ENCODE measurements at places on chromosomes 3 and 15.

GRCh38 chr15:41861736-41862356 lies 23.2 kb downstream of the PLA2G4B start:
- no peak for DNase-seq

- no peak for DNase-seq
Observed at GRCh38 chr15:66773129-66773873, 71.3 kb downstream of the SMAD6 start.

DNA sequence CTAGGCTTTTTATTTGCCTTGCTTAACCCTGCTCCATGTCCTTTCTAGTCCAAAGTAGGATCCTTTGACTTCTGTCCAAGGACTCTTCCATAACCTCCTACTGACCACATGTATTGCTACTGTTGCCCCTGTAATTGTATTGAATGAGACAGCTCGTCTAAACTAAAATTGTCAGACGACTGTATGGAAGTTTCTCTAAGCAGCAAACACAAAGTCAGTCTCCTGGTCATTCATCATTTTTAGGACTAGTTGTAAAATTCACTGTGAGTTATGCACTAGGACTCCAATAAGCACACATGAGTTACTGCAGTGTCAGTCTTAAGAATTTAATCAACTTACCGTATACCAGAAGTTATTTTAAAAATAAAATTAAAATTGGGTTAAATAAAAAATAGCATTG lies 32.8 kb downstream of the SLTM start:
- no peak for DNase-seq

DNA sequence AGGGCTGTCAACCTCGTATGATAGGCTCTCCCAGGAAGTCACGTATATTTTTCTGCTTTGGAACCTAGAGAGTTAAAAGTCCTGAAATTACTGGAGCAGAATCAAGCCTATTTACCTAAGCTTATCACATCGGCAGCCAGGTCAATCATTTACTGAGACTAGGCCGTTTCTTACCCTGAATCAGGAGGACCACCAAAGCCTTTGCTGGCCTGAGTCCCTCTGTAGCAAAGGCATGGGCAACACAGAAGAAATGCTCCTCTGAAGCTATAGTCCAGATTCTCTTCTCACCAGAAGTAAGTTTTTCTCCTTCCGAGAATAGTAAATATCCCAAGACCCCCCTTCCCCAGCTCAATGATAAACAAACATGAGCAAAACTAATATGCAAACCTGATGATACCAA lies 125.9 kb upstream of the PHLDB2 start:
- DNase-seq = no peak

GRCh38 chr15:43794269-43795037 lies 2.3 kb downstream of the SERF2 start:
- DNase-seq = no peak

DNA sequence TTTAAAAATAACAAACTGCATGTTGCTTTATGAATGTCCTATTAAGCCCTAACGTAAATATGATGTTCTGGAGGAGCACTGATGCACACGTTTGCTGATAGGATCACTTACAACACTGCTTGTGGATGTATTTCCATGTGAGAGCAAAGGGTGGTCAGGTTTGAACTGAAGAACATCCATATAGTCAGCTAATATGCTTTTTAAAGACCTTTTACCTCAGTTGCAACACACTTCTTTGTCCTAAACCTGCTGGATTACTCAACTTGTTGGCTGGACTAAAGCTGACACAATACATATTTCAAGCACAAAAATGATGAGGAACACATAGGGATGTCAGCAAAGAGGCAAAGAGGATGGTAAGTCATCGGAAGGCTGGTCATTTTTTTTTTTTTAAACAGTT lies 186.6 kb downstream of the TIGIT start:
- DNase-seq = no peak

DNA sequence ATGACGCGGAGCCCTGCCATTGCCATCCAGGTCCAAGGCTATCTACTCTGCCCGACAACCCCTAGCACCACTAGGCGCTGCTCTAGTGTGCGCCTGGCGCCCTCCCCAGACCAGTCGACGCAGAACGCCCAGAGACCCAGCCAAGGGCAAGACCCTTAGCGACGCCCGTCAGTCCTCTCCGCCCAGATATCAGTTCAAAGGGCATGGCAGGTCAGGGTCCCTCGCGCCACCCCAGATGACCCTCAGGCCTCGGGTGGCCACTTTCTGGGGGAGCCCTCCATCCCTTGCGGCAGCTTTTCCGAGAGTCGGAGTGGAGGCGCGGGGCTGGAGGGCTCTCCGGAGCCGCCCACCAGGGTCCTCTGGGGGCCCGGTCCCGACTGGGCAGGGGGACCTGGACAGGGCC lies 371 bp upstream of the CLSTN2 start:
- peak; percentile 46 for DNase-seq

GRCh38 chr3:1533763-1534162 lies 440.9 kb downstream of the CNTN6 start:
- no peak for DNase-seq

- DNase-seq = no peak
Observed at GRCh38 chr3:147651107-147651778, 242.1 kb downstream of the ZIC1 start.

- DNase-seq = no peak
Observed at GRCh38 chr3:147756476-147756875, 347.3 kb downstream of the ZIC1 start.

DNA sequence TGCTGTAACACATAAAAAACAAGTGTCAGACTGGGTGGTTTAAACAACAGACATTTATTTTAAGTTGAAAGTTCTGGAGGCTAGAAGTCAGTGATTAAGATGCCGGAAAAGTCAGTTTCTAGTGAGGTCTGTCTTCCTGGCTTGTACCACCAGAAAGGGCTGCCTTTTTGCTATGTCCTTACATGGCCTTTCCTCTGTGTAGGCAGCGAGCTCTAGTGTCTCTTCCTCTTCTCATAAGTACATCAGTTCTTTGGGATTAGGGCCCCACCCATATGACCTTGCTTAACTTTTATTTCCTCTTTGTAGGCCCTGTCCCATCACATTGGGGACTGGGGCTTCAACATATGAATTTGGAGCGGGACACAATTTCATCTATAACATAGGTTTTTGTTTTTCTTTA lies 128.0 kb downstream of the BBX start:
- no peak for DNase-seq

- peak; percentile 49 for DNase-seq
Observed at GRCh38 chr3:169498336-169498735, 165.2 kb downstream of the MECOM start.

- no peak for DNase-seq
Observed at GRCh38 chr3:113136071-113136470, 75.3 kb upstream of the BOC start.

GRCh38 chr15:85800478-85801123 lies 5.9 kb upstream of the KLHL25 start:
- peak; percentile 93 for DNase-seq

DNA sequence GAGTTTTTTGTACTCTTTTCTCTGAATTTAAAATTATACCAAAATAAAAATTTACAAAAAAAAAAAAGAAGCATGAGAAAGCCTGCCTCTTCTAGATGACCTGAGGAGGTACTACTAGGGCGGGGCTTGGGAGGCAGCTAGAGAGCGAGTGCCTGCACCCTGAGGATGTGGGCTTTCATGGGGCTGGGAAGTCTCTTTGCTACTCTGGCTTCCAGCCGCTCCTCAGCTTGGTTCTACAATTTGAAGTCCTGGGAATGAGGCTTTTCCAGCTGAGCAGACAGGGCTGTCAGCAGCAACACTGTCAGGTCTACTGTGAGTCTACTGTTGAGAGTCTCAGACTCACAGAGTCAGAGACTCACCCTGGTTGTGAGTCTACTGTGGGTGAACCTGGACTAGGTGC lies 8.2 kb upstream of the PSTPIP1 start:
- no peak for DNase-seq

- no peak for DNase-seq
Observed at GRCh38 chr3:106707347-106707746, 669.9 kb upstream of the CCDC54 start.

GRCh38 chr3:127698691-127699415 lies 26.1 kb downstream of the ABTB1 start:
- DNase-seq = no peak

DNA sequence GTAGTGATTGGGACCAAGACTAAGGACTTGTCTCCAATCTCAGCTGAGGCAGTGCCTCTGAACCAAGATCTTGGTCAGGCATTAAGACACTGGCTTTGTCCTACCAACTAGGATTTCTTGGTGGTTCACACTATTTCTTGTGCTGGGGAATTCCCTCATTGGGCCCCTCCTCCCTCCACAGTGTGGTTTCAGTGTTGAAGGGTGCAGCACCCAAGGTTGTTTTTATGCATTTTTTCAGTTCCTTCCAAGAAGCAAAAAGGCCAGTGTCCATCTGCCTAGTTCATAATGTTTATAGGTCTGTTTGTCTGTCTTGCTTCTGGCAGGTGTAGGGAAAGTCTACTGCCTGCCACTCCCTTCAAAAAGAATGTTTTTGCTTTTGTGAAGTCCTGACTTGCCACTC lies 10.6 kb upstream of the ITPKA start:
- DNase-seq = no peak

DNA sequence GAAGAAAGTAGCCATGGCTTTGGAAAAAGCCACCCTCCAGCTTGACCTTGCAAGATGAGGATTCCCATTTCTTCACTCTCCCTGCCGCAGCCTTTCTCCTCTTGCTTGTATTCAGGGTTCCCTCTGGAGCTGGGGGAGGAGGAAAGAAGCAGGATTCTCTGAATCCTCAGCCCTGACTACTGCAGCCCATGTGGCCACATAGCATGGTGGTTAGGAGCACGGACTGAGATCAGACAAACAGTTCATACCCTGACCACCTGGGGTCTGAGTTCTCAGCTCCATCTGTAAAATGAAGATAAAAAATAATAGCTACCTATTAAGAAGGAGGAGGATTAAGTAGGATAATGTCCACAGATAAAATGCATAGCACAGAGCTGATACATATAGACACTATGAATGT lies 72.3 kb downstream of the NMD3 start:
- DNase-seq = no peak

DNA sequence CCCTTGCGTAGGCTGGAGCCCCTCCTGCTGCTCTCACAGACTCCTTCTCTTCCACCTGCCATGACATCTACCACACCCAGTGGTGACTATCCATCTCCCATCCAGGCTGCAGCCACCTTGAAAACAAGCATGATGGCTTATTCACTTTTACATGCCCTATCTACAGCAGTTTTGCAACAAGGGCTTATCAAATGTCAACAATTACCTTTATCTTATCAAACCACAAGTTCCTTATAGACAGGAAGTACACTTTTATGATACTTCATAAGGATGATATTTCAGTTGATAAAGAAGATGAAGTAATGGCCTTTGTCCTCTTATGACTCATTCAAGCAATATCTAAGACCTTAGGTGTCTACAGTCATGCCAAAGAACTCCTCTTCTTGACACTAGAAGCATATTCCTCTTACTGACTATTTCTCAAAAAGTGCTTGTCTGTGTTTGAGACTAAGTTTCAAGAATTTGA lies 125.3 kb upstream of the SPRED1 start:
- no peak for DNase-seq

- DNase-seq = no peak
Observed at GRCh38 chr15:67149068-67149772, 83.8 kb downstream of the SMAD3 start.

DNA sequence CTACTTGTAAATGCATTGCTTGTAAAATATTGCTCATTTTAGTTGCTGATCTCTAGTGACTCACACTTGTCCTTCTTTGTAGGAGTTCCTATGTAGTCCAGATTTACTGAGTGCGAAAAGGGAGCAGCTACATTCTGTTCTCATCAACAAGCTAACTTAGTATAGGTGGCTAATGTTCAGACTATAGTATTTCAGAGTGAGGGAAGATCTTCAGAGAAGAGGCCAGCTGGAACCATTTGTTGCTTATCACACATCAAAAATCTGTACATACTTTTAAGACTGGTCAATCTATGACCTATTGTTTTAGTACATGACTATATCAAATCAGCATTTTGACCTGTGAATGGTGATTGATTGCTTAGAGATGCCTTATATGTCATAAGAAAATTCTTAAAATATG lies 71.3 kb upstream of the THSD4 start:
- DNase-seq = no peak

- DNase-seq = no peak
Observed at GRCh38 chr3:2595486-2595885, 496.8 kb downstream of the CNTN4 start.

DNA sequence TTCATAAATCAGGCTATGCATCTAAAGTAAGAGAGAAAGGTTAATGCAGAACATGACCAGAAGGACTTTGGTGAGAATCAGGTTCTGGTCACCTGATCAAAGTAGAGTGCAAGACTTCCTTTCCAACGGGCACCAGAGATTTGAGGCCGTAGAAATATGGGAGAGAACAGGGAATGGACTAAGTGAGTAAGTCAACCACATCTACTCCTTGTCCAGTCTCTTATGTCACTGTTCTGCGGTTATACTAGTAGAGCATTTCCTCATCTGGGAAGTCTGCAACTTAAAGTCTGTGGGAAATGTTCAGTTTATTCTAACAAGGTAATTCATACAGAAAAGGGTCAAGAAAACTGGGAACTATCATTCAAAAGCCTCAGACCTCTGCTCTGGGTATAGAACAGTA lies 232.8 kb downstream of the CPNE4 start:
- DNase-seq = no peak

DNA sequence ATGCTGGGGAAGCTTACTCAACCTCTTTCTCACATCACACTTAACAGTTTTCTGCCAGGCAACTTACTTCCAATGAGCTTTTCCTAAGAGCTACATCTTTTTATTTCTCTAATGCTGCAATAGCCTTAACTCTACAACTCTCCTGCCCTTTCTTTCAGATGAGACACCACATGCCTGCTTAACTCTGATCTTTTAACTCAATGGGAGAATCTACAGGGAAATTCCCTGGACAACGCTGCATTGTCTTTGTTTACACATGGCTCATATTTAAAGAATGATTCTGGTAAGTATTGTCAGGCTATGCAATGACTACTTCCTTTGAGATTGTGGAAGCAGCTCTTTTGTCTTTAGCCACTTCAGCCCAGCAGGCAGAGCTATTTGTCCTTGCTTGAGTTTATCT lies 353.1 kb upstream of the BCHE start:
- no peak for DNase-seq

GRCh38 chr15:101458908-101459578 lies 30.5 kb downstream of the PCSK6 start:
- no peak for DNase-seq

GRCh38 chr15:32701863-32702262 lies 15.9 kb upstream of the GREM1 start:
- DNase-seq = no peak

DNA sequence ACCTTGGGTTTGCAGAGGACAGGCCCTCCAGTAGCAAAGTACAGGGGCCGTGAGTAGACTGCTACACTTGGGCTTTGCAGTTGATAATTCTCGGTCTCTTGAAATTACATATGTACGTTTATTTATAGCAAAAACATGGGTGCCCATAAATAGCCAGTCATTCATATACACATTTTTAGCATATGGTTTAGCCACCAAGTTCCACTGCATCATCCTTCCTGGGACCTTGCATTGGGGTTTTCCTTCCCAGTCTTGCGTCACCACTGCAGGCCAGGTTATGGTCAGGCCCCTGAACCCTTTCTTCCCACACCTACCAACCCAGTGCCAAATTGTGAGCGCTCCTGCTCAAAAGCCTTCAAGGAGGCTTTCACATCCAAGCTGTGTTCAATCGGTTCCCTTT lies 12.7 kb downstream of the KLHL25 start:
- DNase-seq = no peak
